ENCODE measurements at places on chromosomes 1 and 21. TPM values are rescaled to one million over a fixed set of nuclear protein-coding genes. Genes with fewer than 3 reads are reported as not detected.

DNA sequence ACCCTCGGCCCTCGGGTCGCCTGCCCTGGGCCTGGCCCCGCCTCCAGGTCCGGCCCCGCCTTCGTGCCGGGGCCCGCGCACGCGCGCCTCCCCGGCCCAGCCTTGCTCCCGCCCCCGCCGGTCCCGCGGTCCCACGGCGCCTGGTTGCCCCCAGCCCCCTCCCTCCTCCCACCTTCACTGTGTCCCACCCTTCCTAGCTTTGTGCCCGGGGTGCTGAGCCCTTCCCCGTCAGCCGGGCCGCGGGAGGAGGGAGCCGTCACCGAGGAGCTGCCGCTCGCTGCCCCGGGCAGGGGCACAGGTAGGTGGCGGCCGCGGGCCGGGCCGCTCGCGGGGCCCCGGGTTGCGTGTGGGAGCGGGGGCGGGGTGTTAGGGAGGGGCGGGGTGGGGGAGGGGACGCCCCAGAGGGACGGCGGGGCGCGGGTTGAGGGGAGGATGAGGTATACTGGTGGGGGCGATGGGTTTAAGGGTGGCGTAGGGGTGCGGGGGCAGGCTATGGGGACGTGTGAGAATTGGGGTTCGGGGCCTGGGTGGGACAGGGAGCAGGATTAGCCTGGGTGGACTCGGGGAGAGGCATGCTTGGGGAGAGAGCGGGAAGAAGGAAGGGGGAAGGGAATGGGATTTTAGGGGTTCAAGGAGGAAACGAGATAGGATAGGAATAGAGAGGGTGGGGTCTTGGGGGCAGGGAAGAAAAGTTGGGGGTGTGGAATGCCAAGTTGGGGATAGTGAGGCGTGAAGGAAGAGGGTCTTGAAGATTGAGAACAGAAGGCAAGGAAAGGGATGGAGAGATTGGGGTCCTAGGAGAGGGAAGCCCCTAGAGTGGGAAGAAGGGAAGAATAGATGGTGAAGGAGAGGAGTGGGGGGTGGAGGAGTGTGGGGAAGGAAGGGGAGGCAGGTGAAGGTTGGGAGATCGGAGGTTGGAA, at the start of gene LRRC42:
TSS of gene LRRC42 (plus strand) at position 99 of the 920 bp plus-strand sequence. CDS start 5,650 bp downstream, outside the sequence.
- H3K4me3 ChIP-seq = peak within 1 kb of the TSS; percentile 91
- H3K27me3 ChIP-seq = no peaks in the 10 kb centered on the region
- peak within 1 kb of the TSS; percentile 40 for H3K27ac ChIP-seq
- H3K4me1 ChIP-seq = peaks cover 11% of the 10 kb centered on the region
- peaks cover 34% of the 10 kb centered on the region for H3K36me3 ChIP-seq

DNA sequence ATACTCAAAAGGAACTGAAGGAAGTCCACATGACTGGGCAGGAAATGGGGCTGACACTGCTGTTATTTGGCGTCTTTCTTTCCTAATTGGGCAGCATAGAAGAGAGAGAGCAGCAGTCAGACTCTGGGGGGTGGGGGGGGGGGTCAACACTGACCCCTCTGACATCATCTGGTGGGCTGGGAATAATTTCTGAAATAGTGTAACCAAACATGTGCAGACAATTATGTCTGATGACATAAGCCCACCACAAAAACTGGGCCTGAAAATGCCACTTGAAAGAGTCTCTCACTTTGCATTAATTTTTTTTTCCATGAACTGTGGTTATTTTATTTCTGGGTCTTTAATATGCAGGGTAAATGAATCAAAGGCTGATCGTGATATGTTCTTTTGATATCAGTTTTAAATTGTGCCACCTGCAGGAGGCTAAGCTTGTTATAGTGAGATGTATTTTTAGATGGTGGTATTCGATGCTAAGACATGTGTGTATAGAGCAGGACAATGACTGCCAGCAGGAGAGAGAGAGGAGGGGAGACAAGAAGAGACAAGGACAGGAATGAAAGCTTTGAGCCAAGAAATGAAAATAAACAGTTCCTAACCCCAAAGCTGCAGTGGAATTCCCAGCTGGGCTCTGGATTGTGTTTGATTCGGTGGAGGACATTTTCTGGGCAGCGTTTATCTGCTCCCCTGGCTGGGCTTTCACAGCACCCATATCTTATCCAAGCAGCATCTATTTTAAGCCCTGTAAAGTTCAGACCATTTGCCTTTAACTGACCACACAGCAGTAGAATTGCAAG, 264.7 kb downstream of the PBX1 start:
- H3K4me1 ChIP-seq = peaks cover 13% of the 10 kb centered on the region
- no peak for DNase-seq
- no peaks in the 10 kb centered on the region for H3K27me3 ChIP-seq
- peaks cover 10% of the 10 kb centered on the region for H3K36me3 ChIP-seq
- no peak overlapping the region for H3K4me3 ChIP-seq

DNA sequence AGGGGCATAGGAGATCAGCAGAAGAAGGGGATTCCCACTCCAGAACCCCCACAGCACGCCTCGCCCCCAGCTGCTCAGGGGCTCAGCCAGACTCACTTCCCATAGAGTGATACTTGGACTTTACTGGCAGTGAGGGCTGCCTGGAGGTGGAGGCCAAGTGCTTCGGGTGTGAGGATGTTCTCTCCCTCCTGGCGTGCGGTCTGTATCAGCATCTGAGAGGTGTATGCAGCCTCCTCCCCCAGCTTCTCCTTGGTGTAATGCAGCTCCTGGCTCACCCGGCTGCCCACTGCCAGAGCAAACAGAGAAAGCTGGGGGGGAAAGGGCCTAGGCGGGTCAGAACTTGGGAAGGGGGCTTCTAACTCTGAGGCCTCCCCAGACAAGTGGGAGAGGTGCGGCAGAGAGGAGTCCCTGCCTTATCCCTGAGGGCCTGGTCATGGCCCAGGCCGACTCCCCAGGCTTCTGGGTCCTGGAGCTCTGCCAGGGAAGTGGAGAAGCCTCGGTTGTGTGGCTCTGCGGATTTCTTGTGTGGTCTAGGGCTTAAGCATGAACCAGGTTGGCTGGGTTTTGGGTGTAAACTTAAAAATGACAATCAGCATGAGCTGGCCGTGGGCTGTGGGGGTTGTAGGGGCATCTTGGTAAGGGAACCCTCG, 10.9 kb downstream of the PTCH2 start:
- no peak overlapping the region for H3K4me3 ChIP-seq
- peak; percentile 61 for DNase-seq
- H3K4me1 ChIP-seq = no peaks in the 10 kb centered on the region
- no peaks in the 10 kb centered on the region for H3K27me3 ChIP-seq

DNA sequence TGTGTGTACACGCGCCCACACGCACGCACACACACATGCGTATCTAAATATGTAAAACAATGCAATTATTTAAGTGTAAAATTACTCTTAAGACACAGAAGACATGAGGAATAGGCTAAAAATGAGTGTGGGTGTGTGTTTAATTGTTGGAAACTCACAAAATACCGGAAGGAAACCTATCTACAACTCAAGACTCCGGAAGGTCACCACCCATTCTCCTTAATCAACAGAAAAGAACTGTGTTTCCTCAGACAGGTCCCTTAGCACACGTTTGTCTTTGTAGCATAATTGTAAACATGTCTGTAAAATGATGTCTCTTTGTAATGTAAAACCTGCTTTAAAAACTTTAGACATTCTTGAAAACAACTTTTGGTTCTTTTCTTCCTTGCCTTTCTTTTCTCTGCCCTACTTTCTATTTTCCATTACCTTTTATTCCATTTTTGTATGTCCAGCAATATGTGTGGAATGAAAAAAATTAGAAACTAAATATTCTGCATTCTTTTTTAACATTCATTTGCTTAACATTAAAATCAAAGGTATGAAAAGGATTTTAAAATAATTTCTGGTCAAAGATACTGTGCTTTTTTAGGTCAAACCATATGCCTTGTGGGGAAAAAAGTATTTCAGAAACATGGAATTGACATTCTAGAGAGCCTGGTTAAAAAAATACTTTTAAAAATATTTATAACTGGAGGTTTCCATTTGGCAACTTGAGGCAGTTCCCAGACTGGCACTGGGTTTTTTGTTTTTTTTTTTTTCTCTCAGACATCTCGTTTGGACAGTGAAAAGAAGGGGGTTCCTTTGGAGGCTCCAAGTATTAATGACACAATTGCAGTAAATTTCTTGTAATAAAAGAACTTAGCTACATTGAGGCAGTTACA, 46.2 kb downstream of the ATP5PF start:
- H3K36me3 ChIP-seq = no peaks in the 10 kb centered on the region
- no peaks in the 10 kb centered on the region for H3K27me3 ChIP-seq
- no peak for DNase-seq
- no peaks in the 10 kb centered on the region for H3K4me1 ChIP-seq
- H3K4me3 ChIP-seq = no peak overlapping the region

GRCh38 chr1:3359351-3359750, 95.1 kb upstream of the ARHGEF16 start:
- no peaks in the 10 kb centered on the region for H3K27me3 ChIP-seq
- no peak overlapping the region for H3K27ac ChIP-seq
- H3K4me1 ChIP-seq = no peaks in the 10 kb centered on the region
- DNase-seq = no peak

DNA sequence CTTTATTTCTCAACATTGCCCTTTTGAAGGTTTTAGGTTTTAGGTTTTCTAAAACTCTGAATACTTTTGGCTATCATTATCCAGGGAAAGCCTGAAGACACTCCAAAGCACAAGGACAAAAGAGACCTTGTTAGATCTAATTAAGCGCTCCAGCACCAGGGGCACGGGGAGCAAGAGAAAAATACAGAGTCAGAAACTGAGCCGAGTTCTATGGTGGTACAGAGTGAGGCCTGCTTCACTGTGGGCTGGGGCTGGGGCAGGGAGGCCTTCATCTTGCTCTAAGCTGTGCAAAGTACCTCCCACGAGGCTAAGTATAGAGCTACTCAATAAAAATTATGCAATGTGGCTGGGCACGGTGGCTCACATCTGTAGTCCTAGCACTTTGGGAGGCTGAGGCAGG, 19.7 kb upstream of the RAB4A start:
- H3K36me3 ChIP-seq = no peaks in the 10 kb centered on the region
- H3K4me3 ChIP-seq = no peak overlapping the region

GRCh38 chr1:194889310-194889709, 1702.9 kb upstream of the B3GALT2 start:
- no peak overlapping the region for H3K27ac ChIP-seq
- no peak for DNase-seq
- no peak overlapping the region for H3K4me3 ChIP-seq
- H3K36me3 ChIP-seq = no peaks in the 10 kb centered on the region
- no peaks in the 10 kb centered on the region for H3K4me1 ChIP-seq
- no peaks in the 10 kb centered on the region for H3K27me3 ChIP-seq

DNA sequence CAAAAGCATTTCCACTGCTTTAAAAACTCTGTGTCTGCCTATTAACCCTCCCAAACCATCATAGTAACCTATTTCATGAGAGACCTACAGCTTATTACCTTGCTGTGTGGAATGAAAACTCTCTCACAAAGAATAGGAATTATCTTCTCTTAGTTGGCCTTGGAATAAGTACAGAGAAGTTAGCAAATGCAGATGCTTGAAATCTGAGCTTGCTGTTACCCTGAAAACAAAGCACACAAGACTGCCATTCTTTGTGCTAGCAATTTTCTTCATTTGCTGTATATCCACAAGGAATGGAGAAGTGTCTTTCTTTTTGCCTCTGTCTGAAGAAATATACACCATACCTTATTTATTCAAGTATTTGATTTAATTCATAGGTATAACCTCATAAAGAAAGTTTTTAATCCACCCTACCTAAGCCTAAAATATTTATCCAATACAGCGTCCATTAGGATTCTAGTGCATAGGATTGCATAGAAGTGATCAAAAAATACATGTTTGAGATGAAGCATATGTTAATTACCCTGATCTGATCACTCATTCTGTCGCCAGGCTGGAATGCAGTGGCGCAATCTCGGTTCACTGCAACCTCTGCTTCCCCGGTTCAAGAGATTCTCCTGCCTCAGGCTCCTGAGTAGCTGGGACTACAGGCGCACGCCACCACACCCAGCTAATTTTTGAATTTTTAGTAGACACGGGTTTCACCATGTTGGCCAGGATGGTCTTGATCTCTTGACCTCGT, 451.1 kb downstream of the LTN1 start:
- H3K27me3 ChIP-seq = no peaks in the 10 kb centered on the region
- H3K27ac ChIP-seq = no peak overlapping the region
- H3K4me3 ChIP-seq = no peak overlapping the region
- DNase-seq = no peak
- H3K36me3 ChIP-seq = no peaks in the 10 kb centered on the region

DNA sequence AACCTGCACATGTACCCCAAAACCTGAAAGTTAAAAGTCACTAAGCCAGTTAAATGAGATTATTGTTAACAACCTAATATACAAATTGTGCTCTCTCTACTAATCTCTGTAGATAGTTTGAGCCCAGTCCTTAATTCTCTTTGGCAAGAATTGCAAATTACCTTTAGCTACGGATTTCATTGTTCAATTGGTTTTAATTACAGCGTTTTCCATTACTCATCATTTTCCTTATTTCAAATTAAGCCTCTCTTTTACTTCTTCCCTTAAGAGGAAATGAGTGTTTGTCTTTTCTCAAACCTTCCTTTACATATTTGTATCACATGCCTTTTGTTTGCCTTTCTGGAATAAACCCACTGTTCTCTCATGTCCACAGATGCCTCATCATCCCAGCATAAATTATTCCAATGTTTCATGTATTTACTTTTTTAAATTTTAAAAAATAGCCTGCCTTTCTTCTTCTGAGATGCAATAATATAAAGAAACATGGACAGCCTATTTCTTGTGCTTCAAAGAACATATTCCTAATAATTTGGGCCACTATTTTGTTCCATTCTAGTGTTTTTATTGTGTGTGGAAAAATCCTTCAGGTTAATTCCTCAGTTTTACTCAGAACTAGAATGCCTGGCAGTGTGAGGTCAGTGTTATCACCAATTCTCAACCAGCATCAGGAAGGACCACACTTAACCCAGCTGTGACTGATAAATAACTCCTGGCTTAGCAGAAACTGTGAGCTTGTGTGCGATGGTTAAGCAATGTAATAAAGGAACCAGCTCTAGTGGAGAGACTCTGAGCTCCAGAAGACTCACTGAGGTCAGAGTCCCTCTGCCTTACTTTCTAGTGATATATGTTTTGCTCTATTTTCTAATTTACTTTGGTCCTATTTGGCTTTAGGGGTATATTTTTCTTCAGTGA, 600.5 kb downstream of the LTN1 start:
- peaks cover 33% of the 10 kb centered on the region for H3K27me3 ChIP-seq
- H3K27ac ChIP-seq = no peak overlapping the region
- no peaks in the 10 kb centered on the region for H3K4me1 ChIP-seq
- DNase-seq = no peak

- no peaks in the 10 kb centered on the region for H3K36me3 ChIP-seq
- H3K4me3 ChIP-seq = no peak overlapping the region
- H3K27me3 ChIP-seq = peaks cover 5% of the 10 kb centered on the region
- peaks cover 4% of the 10 kb centered on the region for H3K4me1 ChIP-seq
- no peak overlapping the region for H3K27ac ChIP-seq
Observed at GRCh38 chr1:17875171-17875881, 120.2 kb downstream of the ACTL8 start.

- H3K27ac ChIP-seq = no peak overlapping the region
- peak; percentile 28 for DNase-seq
- no peaks in the 10 kb centered on the region for H3K4me1 ChIP-seq
Observed at GRCh38 chr1:228029281-228029680, 22.5 kb downstream of the WNT3A start.

SLC6A9 gene
- total RNA-seq = 5.7 TPM

NBPF20 gene
- 8.3 TPM for total RNA-seq

RAB25 gene
- 82.0 TPM for total RNA-seq

OR2AK2 gene
- total RNA-seq = not detected
